Lung microvascular endothelial cell (primary cell): ENCODE measurements at places on chromosomes 7 and 10. TPM values are rescaled to one million over a fixed set of nuclear protein-coding genes. Genes with fewer than 3 reads are reported as not detected.

PRLHR gene
- not detected in 2 replicates for total RNA-seq

SPDYE5 gene
- not detected in 2 replicates for total RNA-seq

MMD2 gene
- not detected in 2 replicates for total RNA-seq

SLC26A3 gene
- not detected in 2 replicates for total RNA-seq

DNA sequence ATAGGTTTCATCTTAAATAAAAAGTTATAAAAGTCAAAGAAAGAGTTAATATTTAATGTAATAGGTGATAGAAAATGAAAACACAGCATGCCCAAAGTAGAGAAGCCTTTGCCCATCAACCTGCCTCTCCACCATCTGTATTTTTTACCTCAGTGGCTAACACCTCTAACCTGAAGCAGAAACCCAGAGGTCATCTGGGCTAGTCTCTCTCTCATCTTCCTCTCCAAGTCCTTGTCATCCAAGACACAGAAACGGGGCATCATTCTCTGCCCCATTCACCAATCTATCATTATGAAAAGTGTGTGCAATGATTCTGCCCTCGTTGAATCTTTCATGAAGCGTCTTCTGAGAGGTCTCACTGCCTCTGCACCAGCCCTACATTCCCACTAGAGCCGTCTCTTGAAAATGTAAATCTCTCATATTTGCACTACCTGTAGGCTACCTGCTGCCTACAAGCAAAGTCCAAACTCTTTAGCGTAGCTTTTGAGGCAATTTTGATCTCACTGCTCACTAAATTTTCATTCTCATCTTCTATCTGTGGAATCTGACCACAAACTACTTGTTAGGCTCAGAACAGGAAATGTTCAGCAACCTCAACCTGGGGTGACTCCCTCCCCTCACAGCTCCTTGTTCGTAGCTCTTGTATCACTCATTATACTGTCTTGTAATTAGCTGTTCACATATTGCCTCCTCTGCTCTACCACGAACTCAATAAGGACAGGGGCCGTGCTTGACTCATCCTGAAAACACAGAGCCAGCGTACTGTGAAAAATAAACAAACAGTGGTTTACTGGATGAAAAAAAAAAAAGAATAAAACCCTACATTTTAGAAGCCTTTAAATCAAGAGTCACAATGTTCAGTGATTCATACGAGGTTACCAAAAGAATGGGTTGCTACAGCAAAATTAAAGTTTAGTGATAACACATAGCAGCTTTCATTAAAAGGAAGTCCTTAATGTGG, 83.1 kb downstream of the CTNNA3 start:
- no peak for DNase-seq

- no peak for DNase-seq
Observed at GRCh38 chr10:46267132-46267985, 19.4 kb upstream of the ANTXRL start.

DNA sequence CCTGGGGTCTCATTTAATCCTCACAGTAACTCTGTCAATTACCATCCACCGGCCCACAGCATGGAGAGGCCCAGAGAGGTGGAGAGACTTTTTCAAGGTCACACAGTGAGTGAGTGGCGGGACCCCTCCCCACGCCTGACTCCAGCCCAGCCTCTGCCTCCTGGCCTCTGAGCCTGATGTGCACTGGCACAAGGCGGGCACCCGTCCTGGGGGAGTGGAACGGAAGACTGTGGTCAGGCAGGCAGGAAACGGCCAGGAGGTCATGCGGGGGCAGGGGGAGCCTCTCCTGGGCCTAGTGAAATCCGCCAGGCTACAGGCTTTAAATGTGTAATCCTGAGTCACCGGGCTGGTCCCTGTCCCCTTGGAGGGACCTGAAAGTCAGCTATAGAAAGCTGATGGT, 32.2 kb downstream of the ZCCHC24 start:
- DNase-seq = peak; percentile 37

DNA sequence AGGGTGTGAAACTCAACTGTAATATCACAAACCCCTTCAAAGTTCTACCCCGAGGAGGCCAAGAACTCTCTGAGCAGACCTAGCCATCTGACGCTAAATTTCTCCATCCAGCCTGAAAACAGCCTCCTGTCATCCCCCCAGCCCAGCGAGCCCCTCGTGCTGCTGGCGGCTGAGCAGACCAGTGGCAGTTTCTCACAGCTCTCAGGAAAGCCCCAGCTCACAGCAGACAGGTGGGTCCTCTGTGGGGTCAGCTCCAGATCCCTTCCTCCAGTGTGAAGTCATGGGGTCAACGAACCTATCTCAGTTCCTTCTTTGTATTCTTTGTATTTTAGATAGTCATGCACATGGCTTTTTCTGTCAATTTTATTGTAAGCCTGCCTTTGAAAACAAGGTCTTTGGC, 7.8 kb downstream of the GARIN1A start:
- DNase-seq = no peak

GRCh38 chr7:32219416-32219815, 149.2 kb upstream of the PDE1C start:
- DNase-seq = no peak
